Glomerular endothelial cell (primary cell): ENCODE measurements at places on chromosomes 12 and 14.

- no peak for DNase-seq
These were observed 95.7 kb downstream of the RFLNA start for GRCh38 chr12:124390442-124391097.

- DNase-seq: no peak
These were observed 96.9 kb downstream of the NTN4 start for GRCh38 chr12:95693689-95694088.

DNA sequence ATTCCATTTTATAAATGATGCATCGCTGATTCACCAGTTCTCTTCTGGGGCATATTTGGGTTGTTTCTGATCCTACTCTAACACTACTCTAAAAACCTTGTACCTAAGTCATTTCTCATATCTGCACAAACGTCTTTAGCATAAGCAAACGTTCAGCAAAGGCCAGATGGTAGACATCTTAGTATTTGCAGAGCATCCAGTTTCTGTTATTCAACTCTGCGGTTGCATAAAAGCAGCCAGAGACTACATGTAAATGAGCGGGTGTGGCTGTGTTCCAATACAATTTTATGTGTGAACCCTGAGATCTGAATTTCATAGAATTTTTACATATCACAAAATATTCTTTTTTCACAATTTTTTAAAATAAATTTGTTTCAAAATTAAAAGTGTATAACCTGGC lies 22.8 kb upstream of the MMP17 start:
- DNase-seq: no peak

DNA sequence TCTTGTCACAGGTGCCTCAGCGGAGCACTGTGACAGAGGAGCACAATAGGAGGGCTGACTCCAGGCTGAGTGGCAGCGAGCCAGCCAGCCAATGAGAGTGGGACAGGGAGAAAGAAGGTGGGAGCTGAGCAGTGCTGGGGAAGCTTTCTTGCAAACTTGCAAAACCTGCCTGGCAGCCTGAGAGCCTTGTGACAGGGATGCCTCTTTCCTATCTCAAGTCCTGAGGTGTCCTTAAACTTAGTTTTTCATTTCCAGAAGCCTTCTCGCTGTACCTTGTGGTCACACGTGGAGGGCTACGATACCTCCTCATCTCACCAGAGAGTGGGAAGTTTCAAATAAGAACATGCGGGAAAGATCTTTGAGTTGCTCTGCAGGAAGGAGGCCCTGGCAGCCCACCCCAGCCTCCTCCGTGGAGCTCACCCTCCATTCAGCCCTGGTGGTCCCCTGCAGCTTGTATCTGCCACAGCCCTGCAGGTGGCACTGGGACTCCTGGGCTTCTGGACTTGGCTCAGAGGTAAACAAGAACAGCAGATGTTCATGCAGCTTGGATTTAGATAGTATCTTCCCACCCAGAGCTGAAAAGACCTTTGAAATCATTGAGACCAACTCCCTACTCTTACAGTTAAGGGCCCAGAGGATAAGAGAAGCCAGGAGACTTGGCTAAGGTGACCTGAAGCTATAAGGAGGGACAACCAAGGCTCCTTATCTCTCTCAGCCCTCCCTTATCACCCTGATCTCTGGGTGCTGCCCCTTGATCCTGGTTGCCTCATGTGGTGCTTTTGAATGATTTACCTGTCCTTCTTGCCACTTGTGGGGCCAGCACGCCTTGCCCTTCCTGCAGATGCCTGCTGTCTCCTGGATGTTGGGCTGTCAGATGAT lies 153.5 kb upstream of the MAX start:
- no peak for DNase-seq

DNA sequence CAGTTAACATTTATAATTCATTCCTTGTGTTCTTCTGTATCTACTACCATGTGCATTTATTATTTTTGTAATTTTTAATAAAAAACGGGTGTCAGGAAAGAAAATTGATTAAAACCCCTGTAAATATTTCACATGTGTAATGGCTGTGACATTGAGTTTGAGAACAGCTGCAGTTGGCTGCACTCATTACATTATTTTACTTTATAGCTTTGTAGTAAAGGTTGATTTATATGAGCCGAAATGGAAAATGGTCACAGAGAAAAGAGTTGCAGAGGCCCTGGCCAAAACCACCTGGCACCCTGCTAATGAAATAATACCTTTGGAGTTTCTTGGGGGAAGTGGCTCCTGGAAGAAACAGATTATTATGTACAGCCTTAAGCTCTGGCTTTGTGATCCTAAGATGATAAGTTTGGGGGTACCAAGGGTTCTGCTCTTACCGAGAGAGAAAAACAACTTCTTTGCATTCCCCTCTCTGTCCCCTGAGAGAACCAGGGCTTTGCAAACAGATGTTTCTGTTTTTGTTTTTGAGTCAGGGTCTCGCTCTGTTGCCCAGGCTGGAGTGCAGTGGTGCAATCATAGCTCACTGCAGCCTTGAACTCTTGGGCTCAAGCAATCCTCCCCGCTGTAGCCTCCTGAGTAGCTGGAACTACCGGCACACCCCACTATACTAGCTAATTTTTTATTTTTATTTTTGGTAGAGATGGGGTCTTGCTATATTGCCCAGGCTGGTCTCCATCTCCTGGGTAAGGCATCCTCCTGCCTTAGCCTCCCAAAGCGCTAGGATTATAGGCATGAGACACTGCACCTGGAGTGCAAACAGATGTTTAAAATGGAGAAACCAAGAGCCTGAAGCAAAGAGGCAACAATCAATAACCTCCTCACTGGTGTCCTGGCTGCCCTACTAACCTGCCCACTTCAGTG lies 9.7 kb upstream of the DYNLL1 start:
- DNase-seq: no peak

DNA sequence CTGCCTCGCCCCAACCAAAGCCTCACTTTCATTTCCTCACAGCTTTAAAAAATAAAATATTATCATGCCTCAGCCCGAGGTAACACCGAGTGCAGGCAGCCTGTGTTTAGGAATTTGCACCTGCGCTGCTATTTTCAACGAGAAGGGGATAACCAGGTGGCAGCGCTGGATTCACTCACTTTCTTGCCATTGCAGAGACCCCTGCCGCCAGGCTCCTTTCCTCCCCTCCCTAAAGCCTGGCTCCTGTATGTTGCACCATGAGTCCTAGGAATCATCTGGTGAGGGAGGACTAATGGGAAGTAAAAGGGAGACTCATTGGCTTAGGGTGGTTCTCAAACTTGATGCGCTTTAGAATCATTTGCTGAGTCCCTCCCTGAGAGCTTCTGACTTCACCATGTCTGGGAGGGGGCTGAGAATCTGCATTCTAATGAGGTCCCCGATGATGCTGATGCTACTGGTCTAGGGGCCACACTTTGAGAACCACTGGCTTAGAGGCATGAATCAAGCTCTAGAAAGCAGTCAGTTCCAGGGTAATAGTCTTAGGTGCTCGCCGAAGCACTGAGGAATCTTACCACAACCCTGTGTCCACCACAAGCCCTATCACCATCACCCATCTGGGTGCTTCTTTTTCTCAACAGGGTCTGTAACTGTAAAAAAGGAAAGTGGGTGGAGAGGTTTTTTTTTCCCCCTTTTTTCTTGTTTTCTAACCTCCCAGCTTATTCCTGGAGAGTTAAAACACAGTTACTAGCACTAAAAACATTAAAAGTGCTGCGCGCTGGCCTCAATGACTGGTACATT lies 83.8 kb downstream of the SLC38A1 start:
- DNase-seq: no peak

GRCh38 chr12:109154451-109155438 lies 38.4 kb downstream of the ACACB start:
- DNase-seq: no peak
